ENCODE measurements at places on chromosomes 6 and 20. TPM values are rescaled to one million over a fixed set of nuclear protein-coding genes. Genes with fewer than 3 reads are reported as not detected.

- DNase-seq: no peak
Measured at GRCh38 chr20:63330940-63331339, 30.2 kb downstream of the CHRNA4 start.

DNA sequence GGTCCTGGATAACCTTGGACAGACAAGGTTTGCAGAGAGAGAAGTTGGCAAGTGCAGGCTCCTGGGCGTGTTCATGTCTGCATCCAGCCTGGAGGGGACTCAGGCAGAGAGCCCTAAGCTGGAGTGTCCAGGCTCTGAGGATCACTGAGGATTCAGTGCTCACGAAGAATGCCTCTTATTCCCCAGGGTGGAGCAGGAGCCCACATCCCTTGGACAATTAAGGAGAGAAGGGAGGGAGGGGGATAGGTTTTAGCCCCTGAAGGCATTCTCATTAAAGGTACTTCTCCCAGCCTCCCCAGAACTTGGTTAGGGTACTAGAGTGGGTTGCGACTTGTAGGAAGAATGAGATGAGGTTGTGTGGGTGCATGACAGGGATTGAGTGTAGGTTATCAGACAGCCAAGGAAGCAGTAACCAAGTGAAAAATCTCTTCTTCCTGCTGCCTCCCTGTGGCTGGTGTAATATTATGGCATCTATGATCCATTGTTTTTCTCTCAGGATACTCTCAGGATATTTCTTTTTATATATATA lies 680 bp downstream of the HLA-DPB1 start:
- no peak for DNase-seq

DNA sequence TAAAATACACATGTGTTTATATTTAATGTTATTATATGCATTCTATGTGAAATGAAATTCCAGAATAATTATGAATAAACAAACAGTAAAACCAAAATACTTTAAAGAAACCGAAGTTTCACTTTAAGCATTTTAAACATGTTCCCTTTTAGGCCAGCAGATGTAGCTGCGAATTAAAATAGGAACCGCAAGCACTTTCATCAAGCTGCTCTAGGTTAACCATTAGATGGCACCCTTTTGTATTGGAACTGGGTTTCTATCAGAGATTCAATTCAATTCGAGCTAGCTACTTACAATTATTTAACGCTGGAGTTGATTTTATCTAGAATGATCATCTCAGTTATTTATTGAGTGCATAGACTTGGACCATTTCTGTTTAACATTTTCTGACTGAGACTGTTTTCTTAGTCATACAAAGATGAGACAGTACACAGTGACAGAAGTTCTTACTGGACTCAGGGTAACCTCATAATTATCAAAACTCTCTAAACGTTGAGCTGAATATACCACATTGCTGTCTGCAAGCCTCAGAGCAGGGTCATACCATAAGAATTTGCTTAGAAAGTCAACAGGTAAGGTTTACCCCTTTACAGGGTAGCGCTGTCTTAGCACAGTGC lies 8.5 kb downstream of the TMEM242 start:
- no peak for DNase-seq

The MATN4 gene
- total RNA-seq: not detected

The SIRPB2 gene
- 2.4 TPM for total RNA-seq

The OR14J1 gene
- not detected for total RNA-seq

DNA sequence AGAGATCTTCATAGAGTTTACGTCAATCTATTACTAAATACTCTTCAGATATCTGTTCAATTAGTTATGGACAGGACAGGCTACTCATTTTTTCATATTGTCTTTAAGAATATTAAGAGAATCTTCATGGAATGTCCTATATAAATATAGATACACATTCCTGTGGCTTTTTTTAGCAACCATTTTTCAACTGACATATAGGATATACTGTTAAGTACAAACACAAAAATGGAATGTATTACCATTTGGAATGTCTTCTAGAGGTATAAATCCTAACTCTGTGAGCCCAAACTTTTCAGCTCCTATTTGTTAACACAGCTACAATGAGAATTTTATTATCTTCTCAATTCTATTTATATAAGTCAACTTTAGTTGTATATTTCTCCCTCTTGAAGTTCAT lies 239.6 kb upstream of the DEFB112 start:
- DNase-seq: no peak

The FABP7 gene
- not detected for total RNA-seq

The BPI gene
- not detected for total RNA-seq

DNA sequence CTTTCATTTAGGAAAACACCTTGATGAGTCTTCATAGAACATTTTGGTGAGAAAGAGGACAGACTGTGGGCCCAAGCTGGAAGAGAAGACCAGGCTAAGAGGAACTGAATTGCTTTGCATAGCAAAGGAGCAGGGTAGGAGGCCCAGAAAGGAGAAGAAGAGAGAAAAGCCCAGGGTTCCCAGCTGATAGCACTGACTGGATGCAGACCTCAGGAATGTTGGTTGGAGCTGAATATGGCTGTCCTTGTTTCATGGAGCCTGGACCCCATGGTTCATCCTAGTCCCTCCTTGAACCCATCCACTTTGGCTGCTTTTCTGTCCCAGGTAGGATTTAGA lies 18.0 kb upstream of the ZFAND3 start:
- no peak for DNase-seq

The SLC17A3 gene
- total RNA-seq: not detected

DNA sequence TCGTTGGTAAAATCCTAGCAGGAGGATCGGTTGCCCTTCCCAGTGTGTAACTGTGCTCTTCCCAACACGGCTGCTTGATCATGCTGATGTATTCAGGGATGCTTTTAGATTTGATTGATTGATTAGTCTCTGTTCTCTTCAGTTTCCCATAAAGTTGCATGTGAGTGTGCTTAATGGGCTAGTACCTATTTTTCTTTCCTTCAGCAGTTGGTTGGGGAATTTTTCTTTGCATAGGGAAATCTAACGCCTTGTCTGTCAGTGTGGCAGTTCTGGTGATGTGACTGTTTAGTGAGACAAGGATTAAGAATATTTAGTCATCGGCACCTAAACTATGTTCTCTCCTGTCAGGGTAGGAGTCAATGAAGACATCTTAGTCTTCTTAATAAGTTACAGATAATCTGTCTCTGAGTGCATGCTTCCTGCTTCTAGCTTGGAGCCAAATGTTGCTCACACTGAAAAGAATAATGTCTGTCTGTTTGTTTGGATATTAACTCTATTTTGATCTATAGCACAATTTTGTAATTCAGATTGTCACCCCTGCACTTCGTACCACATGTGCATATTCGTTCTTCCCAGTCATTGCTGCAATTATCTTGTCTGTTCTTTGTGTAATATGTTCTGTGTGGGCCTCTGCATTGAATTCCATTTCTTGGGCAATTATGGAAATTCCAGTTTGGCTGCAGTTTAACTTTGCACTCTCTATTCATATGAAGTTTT lies 169.9 kb downstream of the EDN1 start:
- DNase-seq: no peak
